Fibroblast of gingiva (primary cell): ENCODE measurements at places on chromosomes 7 and 10.

GRCh38 chr7:83337050-83337449 lies 174.4 kb upstream of the PCLO start:
- no peak for DNase-seq

- DNase-seq: no peak
Measured at GRCh38 chr7:95088536-95089215, 181.3 kb downstream of the PPP1R9A start.

- peak; percentile 36 for DNase-seq
Measured at GRCh38 chr7:79984210-79984609, 150.4 kb upstream of the GNAI1 start.

DNA sequence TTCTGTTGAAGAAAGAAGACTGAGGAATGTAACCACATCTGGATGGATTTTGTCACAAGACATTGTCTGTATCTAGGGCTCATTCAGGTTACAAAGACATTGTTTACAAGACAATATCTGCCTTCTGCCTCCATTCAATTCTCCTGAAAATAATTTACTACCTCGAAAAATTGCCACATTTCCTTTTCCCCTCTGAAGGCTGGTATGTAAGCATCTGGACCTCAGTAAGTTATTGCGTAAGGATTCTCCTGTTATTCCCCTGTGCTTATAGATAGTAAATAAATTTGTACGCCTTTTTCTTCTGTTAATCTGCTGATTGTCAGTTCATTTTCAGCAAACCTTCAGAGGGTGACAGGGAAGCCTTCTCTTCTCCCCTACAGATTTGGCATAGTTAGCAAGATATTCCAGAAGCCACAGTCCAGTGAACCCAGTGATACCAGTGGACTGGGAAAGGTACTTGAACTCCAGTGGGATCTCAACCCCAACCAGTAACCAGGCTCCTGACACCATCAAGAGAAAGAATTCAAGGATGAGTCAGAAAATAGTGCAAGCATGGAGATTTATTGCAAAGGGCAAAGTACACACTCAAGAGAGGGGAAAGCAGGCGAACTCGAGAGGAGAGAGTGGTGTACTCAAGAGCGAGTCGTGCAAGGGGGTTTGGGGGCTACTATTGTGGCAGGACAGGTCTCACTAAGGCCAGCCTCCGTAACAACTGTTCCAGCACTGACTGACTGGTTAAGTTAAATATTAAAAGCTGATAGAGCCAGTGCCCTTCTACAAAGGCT lies 706.9 kb upstream of the GHITM start:
- DNase-seq: no peak

- no peak for DNase-seq
Measured at GRCh38 chr10:124693396-124693795, 50.8 kb downstream of the FAM53B start.

DNA sequence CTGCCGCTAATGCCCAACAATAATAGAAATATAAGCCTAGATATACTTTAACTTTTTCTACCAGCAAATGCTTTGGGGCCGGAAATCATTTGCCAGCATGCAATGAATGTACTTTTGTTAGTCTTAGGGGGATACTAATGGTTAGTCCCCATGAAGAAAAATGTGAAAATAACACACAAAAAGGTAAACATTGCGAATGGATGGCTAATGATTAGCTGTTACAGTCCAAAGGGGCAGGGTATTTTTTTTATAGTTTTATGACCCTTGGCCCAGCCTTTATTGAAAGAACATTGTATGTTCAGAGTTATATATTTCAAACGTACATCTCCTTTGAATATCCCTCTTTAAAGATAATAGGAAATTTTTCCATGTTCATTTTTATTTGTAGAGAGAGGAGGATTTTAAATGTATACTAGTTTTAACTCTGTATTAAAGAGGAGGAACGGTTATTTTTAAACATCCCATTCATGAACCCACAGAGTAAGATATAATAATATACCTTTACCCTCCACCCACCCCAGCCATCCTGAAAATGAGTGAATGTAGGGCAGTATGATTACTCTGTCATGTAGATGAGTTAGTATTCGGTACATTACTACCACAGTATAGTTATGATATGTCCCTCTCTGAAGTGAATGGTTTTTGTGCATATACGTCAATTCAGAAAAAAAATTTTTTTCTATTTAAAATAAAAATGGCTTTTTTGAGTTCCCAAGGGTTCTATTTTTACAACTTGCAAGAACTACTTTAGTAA lies 63.6 kb downstream of the ARID5B start:
- DNase-seq: no peak

DNA sequence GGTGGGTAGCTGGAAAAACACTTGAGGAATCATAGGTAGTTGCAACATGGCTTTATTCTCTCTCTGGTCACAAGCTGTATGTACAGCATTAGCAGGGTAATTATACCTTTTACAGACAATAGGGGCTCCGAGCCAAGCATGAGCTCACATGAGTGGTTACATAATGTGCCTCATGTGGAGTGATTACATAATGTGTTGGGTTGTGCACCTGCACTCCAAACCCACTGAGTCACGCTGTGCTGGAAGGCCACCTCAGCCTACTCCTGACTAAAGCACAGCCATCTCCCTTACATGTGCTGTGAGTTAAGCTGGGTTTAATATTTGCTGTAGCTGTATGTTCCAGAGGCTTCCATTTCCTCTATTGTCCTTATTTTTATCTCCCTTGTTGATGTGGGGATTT lies 348.7 kb upstream of the SEMA3C start:
- no peak for DNase-seq

DNA sequence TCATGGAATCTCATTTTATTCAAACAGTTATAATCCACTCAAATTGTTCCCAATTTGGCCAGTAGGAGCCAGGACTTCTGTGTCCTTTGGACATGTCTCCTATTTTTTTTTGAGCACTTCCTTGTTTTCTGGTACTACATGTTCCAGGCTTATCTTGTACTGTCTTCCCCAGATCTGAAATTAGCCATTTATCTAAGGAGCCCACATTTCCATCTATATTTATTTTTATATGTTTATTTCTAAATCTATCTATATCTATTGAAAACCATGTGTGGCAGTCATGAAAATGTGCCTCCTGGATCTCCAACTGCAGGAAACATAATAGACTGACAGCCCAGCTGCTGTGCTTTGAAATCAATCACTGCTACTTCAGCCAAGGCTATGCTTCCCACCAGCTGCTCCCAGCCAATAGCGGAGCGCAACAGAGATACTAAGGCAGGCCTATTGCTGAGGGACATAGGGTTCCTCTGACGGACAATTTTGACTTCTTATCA lies 147.1 kb downstream of the LRRC4 start:
- no peak for DNase-seq

DNA sequence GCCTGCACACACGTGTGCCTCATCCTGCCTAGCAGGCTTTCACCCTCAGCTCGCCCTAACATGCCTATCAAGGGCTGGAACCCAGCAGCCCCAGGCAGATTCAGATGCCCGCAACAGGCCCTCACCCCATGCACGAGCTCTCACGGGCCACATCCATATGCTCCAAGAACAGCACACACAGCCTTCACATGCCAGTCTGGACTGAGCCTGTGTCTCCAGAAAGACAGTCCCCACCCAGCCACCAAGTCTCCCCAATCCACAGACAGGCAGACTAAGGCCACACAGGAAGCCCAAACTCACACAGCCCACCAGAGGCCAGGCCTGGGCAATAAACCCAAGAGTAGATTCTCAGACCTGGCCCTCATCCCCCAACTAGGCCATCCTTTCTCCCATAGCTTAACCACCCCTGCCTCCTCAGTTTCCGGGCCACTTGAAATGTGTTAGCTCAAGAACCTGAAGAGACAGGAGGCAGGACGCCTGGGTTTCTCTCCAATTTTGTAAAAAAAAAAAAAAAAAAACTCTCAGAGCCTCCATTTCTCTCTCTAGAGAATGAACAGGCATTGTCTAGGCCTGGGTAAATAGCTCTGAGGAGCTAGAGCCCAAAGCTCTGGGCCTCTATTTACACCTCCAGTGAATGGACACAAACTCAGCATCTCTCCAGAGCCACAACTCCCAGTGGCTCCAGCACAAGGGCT lies 6.8 kb downstream of the LDB1 start:
- DNase-seq: no peak

GRCh38 chr7:48109848-48110663 lies 21.0 kb downstream of the UPP1 start:
- peak; percentile 12 for DNase-seq
